SW480 (cell line): ENCODE measurements at places on chromosomes 12 and 14.

DNA sequence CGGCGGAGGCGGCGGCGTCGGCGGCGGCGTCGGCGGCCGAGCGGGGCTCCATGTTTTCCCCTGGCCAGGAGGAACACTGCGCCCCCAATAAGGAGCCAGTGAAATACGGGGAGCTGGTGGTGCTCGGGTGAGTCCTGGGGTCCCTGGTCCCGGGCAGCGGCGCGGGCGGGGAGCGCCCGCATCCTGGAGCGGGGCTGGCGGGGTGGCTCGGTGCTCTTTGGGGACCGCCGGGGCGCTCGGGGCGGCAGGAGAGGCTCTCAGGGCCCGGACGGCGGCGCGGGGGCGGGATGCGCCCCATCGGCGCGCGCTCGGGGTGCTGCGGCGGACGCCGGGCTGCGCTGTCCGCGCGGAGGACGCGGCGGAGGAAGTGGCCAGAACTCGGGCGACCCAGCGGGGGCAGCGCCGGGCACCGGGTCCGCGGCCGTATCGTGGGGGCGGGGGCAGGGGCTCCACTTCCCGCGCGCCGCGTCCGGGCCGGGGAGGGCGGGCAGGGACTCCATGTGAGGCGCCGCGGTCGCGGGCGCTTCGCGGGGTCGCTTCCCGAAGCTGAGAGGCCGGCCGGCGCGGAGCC lies 485 bp downstream of the PELI2 start:
- no peak for DNase-seq

DNA sequence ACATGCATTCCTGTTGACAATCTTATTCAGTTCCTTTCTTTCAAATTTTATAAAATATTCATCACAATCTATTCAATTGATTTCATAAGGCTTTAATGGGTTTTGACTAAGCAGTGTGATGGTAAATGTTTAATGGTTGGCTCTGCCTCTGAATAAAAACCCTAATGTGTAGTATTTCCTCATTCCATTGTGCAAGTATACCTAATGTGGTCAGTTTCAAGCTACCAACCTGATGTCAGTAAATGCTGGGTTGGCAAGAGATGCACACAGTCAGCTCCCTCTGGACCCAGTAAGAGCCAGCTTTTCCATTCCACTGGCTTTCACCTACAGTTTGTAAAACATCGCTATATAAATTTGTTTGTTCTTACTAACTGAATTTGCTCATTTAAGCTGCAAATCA lies 53.9 kb downstream of the METTL25 start:
- DNase-seq, result no peak

DNA sequence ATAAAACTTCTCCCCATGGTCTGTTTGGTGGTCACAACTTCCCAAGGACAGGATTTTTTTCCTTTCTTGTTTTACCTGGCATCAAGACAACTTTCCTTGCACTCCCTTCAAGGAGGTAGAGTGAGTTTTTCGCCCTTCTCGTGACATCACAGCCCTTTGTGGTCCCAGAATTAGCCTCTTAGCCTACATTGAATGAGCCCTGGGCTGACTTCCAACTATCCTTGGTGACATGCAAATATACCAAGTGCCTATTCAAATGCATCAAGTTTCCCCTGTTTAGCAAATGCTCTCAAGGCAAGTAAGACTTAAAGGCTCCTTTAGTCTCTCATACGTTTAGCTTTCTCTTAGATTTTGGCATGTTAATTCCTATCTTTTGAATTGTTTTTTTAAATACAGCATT lies 36.6 kb downstream of the TC2N start:
- no peak for DNase-seq

GRCh38 chr14:66468778-66469367 lies 17.3 kb upstream of the CCDC196 start:
- DNase-seq, result no peak

DNA sequence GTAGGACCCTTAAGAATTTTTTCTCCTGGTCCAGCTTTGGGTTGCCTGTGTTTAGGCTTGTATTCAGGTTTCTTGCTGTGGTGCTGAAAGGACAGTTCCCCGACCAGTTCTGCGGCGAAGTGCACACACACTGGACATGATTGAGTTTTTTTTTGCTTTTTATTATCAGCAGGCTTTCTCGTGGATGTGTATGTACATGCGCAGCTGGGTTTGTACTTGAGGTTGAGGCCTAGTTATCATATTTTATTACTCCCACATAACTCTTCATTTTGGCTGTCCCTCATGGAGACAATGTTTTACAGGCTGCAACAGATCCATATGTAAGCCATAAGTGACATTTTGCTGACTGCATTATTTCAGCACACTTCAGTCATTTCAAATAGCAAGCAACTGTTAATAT lies 2.5 kb downstream of the SCN8A start:
- no peak for DNase-seq

- no peak for DNase-seq
Measured at GRCh38 chr14:102506626-102506925, 3.0 kb downstream of the ANKRD9 start.

DNA sequence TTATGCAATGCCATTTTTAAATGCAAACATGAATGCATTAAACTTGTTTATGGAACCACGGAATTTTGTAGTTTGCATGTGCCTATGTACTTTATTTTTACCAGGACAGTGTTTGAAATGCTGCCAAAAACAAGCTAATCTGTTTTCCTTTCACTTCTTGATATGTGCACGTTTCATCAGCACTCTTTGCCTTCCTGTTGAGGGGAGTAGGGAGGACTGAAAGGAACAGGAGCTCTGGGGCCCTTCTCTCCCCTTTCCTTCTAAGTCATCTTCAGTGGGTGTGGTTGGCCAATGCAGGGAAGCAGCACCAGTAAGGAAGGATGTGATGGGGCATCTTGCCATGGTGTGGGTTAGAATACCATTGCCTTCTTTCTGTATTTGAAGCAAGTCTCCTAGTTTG lies 12.1 kb upstream of the PPP4R4 start:
- no peak for DNase-seq

DNA sequence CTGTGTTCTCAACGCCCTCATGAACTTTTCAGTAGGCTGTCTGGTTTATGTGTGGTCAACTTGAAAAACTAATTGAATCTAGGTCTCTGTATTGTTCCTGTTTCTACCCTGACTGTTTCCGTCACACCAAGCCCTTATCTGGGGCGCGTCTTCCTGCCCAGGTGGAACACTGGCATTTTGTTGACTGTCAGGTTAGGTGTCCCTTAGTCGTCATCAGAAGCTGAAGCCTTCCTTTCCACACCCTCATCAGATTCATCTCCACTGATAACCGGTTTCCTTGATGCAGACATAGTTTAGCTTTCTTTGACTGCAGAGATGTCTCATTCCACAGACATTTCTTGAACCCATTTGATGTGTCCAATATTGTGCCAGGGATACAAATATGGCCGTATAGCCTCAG lies 96.5 kb downstream of the DUSP16 start:
- DNase-seq, result no peak

DNA sequence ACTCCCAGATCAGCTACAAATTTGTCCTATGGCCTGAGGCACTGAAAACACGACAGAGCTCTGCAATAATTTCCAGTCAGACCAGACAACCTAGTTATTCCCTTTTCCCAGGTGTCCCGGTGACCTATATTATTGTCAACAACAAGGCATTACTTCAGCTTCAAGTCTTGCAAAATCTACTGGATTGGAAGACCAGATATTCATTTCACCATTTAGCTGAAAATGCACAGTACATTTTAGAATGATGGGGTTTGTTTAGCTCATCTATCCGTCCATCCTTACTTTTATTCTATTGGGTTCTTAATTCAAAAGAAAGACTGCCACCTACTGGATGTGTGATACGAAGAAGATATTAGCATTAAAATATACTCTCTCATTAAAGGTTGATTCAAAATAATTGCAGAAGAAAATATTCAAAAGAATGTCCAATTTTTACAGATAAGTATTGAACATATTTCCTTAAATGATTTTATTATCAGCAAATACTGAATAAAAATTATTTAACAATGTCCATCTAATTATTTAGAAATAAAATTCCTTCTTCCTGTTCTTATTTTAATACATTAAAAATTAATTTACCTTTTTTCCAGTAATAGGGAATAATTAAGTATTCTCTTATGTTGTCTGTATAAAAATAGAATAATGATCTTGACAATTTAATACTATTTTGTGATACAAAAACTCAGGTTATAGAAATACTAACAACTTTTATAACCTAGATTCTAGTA lies 244.9 kb upstream of the LRIG3 start:
- DNase-seq, result peak; percentile 52

DNA sequence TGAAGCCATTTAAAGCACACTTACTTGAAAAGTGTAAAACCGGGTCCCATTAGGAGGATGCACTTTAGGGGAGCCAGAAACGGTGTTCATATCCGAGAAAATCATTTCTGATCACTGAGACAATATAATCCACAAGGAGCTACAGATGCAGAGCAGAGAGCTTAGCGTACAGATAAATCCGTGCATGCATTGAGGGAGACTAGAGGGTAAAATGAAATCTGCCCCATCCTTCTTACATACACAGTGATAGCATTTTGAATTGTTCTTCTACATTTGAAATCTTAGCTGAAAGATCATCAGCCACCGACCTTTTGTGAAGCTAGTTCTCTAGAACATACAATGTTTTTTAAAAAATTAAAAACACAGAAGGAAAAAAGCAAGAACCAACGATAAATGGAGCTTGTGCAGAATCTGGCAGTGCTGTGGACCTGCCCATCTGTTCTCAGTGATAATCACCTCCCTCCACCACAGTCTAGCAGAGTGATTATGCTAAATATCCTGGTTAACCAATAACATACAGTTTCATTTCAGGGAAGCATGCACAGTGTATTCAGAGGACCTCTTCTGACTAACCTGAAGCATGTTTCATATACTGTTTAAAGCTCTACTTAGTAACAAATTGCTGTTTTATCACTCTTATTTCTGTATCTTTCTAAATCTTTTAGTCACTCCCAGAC lies 161.1 kb downstream of the PPFIA2 start:
- DNase-seq, result peak; percentile 44

GRCh38 chr14:101506926-101507835 lies 54.1 kb upstream of the DIO3 start:
- DNase-seq, result no peak

DNA sequence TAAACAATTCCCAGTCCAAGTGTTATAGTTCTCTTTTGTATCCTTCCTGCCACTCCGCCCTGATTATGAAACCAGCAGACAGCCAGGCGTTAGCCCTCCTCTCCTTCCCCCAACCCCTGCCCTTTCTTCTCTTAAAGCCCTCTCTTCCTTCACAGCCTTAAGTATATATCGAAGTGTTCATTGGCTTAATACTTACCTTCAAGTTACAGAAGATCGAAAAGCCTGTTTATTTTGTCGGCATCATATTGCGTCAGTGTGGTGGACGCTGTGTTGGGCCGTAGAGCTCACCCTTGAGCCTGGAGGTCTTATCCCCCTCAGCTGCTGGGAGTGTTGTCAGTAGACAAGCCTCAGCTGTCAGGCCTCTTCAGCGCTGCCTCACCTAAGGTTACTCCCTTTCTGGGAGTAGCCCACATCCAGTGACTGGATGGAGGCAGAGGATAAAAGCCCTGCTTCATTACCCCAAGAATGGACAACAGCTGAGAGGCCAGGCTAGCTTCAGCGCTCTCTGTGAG lies 36.2 kb downstream of the CMAS start:
- no peak for DNase-seq

GRCh38 chr14:103546652-103547454 lies 15.6 kb downstream of the BAG5 start:
- peak; percentile 66 for DNase-seq

DNA sequence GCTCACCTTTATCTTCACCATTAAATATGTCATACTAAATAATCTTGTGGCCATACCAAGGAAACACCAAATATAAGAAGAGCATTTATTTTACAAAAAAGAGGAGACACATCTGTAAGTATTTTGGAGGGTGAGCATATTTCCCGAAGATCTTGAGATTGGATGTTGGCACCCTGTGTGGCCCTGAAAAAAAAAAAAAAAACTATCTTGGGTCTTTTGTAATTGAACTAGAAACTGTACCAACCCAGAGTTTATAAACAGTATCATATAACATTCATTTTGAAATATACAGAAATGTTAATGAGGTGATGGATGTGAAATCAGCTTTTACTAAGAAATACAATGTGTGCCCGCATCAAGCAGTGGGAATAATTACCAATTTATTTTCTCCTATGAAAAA lies 104.0 kb upstream of the FRMD6 start:
- no peak for DNase-seq

- no peak for DNase-seq
Measured at GRCh38 chr12:28369483-28369882, 179.2 kb downstream of the CCDC91 start.

DNA sequence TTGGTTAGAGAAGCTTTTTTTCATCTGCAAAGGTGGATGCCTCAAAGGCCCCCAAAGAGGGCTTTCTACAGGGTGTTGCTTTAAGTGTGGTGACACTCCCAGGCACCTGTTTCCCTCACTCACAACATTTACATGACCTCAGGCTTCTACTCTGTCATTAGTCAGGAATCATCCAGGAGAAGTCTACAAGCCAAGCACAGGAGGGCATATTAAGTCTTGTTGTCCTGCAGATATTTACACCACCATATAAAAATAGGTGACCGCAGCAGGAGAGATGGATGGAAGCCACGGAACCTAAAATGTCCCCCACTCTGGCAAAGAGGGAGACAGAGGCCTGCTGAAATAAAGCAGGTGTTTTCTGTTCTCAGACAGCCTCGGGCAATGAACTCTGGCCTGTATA lies 7.5 kb upstream of the DPF3 start:
- DNase-seq, result no peak

- no peak for DNase-seq
Measured at GRCh38 chr12:124328116-124328515, 33.2 kb downstream of the RFLNA start.

DNA sequence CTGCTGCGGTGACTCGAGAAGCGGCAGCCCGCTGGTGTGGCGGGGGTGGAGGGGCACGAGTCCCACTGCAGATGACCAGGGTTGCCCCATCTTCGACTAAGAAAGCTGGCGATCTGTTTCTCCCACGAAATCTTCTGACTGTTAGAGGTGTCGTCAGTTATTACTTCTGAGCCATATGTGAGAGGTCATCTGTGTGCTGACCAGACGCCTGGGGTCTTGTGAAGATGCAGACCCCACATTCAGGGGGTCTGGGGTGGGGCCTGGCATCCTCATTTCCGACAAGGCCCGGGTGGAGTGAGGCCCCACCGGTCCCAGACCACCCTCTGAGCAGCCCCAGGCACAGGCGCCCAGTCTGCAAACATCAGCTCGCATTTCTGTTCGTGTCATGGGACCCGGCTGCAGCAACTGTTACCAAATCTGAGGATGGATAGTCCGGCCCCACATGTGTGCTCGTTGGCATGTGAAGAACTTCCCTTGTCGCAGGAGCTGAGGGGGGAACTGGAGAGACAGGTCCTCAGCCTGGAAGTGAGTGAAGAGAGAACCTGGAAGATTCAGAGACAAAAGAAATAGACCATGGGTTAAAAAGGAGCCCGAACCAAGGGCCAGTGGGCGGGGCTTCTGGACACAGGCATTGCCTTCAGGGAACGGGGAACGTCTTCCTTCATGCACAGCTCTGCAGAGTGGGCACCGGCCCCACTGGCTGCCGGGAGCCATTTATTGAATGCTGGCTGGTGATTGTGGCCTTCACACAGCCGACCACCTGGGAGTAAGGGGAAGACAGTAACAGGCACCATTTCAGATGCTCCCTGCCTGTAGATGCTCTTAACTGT lies 135.2 kb downstream of the ADGRD1 start:
- DNase-seq, result no peak

- no peak for DNase-seq
Measured at GRCh38 chr12:15629761-15630160, 159.4 kb downstream of the EPS8 start.

GRCh38 chr14:63727231-63727735 lies 582 bp downstream of the SGPP1 start:
- DNase-seq, result peak; percentile 40
